ENCODE measurements at places on chromosomes 6 and 20. TPM values are rescaled to one million over a fixed set of nuclear protein-coding genes. Genes with fewer than 3 reads are reported as not detected.
A peak's percentile ranks its signal among the peaks of the same experiment; 100 is the strongest.

Gene SLC22A23
- 14.8 TPM for total RNA-seq

- peaks cover under 1% of the 10 kb centered on the region for H3K36me3 ChIP-seq
- no peak for DNase-seq
- no peak overlapping the region for H3K4me3 ChIP-seq
- no peaks in the 10 kb centered on the region for H3K27me3 ChIP-seq
- H3K4me1 ChIP-seq, result peaks cover 73% of the 10 kb centered on the region
These were observed 10.9 kb downstream of the SNX5 start for GRCh38 chr20:17957505-17958363.

GRCh38 chr20:31560094-31560745, 44.9 kb upstream of the ID1 start:
- no peaks in the 10 kb centered on the region for H3K36me3 ChIP-seq
- H3K4me1 ChIP-seq, result peaks cover 4% of the 10 kb centered on the region
- H3K4me3 ChIP-seq, result no peak overlapping the region
- H3K27me3 ChIP-seq, result no peaks in the 10 kb centered on the region
- peak; percentile 83 for DNase-seq

DNA sequence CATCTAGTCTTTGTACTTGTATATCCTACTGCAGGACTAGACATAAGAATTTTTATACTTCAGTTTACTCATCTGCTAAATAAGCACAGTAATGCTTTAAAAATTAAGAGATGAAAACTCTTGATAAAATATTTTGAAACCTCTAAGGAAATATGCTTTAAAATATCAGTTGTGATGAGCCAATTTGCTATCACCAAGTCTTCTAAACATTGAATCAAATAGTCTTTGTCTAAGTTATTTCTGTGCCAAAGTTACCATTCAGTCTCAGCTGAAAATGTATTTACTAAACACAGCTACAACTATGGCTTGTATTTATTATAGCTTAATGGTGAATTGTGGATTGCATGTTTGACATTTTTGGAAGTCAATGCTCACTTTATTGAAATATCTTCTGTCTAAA, 46.2 kb upstream of the RFPL4B start:
- H3K4me3 ChIP-seq, result no peak overlapping the region
- H3K4me1 ChIP-seq, result peaks cover 16% of the 10 kb centered on the region
- H3K36me3 ChIP-seq, result no peaks in the 10 kb centered on the region
- no peaks in the 10 kb centered on the region for H3K27me3 ChIP-seq
- DNase-seq, result no peak

- DNase-seq, result no peak
- H3K4me3 ChIP-seq, result no peak overlapping the region
- H3K27ac ChIP-seq, result no peak overlapping the region
- no peaks in the 10 kb centered on the region for H3K4me1 ChIP-seq
- no peaks in the 10 kb centered on the region for H3K36me3 ChIP-seq
These were observed 480.5 kb upstream of the SULF2 start for GRCh38 chr20:48265791-48266190.

Gene RNF8
- total RNA-seq, result 25.1 TPM

DNA sequence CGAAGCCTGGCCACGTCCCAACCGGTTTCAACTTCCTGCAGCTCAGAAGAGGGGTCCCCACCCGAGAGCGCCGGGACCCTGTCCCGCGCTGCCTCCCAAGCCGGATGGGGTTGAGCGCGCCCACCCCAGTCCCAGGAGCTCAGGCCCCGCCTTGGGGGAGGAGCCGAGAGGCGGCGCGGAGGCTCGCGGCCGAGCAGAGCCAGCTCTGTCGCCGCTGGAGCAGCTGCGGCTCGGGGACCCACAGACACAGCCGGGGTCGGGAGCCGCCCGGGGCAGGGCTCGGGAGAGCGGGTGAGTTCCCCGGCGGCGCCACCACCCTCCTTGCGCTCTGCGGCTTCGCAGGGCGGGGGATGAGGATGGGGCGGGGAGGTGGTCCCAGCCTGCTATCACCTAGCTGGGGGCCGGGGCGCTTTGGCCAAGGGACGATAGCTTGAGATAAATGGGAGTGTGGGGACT, at the start of gene PPP1R16B:
Gene PPP1R16B, plus strand, starts transcription at position 196 of the 456 bp plus-strand sequence. CDS start 30,229 bp downstream, outside the sequence.
- H3K4me3 ChIP-seq, result peak within 1 kb of the TSS; percentile 36
- peaks cover 61% of the 10 kb centered on the region for H3K27me3 ChIP-seq
- peak; percentile 42 for DNase-seq
- peaks cover 12% of the 10 kb centered on the region for H3K4me1 ChIP-seq

- H3K4me1 ChIP-seq, result peaks cover 11% of the 10 kb centered on the region
- H3K27ac ChIP-seq, result peak overlapping the region; percentile 7
- DNase-seq, result no peak
- H3K27me3 ChIP-seq, result no peaks in the 10 kb centered on the region
- no peaks in the 10 kb centered on the region for H3K36me3 ChIP-seq
These were observed 340.4 kb downstream of the SYNE1 start for GRCh38 chr6:152296648-152297376.

Gene KCNB1
- total RNA-seq, result 0.37 TPM

Gene MAPK13
- 41.2 TPM for total RNA-seq

Gene OPRM1
- not detected for total RNA-seq

- H3K27me3 ChIP-seq, result no peaks in the 10 kb centered on the region
- no peaks in the 10 kb centered on the region for H3K36me3 ChIP-seq
- H3K27ac ChIP-seq, result no peak overlapping the region
- peaks cover 10% of the 10 kb centered on the region for H3K4me1 ChIP-seq
These were observed 259.9 kb downstream of the BMP7 start for GRCh38 chr20:57006411-57007170.

GRCh38 chr20:1108437-1108920, 9.9 kb upstream of the PSMF1 start:
- no peaks in the 10 kb centered on the region for H3K27me3 ChIP-seq
- no peaks in the 10 kb centered on the region for H3K4me1 ChIP-seq
- no peaks in the 10 kb centered on the region for H3K36me3 ChIP-seq
- no peak overlapping the region for H3K27ac ChIP-seq
- DNase-seq, result peak; percentile 67

- peak; percentile 40 for DNase-seq
- no peaks in the 10 kb centered on the region for H3K27me3 ChIP-seq
- H3K27ac ChIP-seq, result no peak overlapping the region
- H3K4me1 ChIP-seq, result no peaks in the 10 kb centered on the region
These were observed 13.4 kb downstream of the ZNF318 start for GRCh38 chr6:43355862-43356590.

DNA sequence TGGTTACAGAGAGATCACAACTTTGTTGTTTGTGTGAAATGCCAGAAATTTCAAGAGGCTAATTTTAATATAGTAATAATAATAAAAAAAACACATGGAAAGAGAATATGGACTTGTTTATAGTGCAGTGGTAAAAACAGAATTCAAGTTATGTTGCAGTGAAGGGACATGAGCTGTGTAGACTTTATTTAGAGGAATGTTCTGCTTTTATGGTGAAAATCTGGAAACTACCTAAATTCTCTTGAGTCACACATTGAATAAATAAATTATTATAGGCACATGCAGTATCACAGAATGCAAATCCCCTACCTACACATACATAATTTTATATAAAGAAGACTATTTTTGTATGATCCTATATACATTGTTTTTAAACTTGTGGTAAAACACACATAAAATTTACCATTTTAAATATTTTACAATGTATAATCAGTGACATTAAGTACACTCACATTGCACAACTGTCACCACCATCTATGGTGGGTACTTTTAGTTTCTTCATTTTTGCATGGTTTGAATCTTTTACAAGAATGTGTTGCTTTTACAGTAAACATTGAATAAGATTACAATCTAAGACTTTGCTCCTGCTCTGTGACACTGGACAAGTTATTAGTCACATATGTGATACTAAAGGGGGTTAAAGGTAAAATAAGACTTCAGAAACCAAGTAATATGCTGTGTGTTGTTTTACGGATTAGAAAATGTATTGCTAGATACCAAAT, 107.4 kb downstream of the B3GAT2 start:
- H3K4me1 ChIP-seq, result peaks cover 6% of the 10 kb centered on the region
- no peaks in the 10 kb centered on the region for H3K27me3 ChIP-seq
- H3K4me3 ChIP-seq, result no peak overlapping the region

DNA sequence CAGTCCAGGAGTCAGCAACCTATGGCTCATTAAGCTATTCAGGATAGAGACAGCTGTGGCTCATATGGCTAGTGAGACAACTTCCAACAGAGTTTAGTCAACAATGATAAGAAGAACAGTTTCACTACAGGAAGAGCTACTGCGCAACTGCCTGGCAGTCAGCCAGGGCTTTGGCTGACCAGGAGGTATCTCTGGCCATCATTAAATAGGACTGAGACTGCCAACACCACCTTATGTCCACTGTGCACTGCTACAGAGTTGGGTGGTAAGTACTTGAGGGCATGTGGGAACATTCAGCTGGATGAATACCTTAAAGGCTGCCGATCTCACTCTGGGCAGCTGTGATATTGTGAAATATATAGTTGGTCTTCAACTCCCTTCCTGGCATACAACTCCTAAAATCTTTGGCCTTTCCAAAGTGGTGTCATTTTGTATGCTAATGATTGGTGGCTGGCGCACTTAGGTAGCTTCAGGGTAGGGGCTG, 52.2 kb upstream of the FAM83C start:
- H3K36me3 ChIP-seq, result no peaks in the 10 kb centered on the region
- DNase-seq, result peak; percentile 76
- H3K27me3 ChIP-seq, result no peaks in the 10 kb centered on the region
- peaks cover under 1% of the 10 kb centered on the region for H3K4me1 ChIP-seq
- H3K4me3 ChIP-seq, result no peak overlapping the region

Data from hepatocyte (in vitro differentiated cells).